ENCODE measurements at places on chromosomes 13 and 19.
A peak's percentile ranks its signal among the peaks of the same experiment; 100 is the strongest.

DNA sequence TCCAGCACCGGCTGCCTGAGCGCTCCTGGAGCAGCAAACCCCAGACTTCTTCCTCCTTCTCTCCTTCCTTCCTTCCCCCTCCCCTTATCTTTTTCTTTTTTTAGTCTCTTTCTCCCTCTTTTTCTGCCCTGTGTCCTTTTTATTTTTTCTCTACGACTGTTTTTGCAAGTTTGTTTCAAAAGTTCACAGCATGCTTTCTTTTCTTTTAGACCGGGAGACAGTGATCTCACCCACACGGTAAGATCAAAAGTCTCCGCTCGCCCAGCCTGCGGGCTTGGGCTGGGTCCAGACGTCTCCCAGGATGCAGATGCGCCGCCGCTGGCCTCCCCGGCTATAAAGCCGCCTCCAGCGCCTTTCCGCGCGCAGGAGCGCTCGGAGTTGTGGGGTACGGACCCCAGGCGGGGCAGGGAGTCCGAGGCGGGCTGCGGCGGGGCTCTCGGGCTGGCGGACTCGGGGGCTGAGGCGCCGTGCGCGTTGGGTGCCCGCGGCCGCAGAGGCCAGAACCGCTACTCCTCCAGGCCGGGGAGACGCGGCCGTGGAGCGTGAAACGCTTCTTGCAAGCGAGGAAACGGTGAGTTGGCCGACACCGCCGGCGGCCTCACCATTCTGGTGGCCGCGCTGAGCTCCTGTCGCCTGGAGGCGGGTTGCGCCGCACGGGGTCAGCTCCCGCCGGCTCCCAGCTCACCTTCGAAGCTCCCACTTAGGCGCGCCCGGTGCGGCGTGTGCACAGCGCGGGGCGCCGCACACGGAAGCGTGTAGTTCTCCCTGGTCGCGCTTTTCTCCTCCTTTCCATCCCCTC, 2.0 kb upstream of the TSHZ3 start:
- DNase-seq = no peak

DNA sequence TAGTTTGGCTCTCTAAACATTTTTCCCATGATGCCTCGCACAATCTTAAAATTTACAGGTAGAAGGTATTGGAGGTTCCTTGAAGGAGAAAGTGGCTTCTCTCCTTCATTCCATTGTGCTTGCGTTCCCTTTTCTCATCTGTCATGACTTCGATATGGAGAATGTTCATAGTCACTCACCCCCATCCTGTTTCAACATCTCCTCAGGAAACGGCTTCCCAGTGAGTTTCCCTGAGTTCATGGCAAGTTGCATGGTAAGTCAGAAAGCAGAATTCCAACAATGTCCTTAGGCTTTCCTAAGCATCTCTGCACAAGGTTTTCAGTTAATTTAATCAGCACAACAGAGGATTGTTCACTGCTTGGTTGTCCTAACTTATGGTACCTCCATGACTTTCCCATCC, 581.8 kb upstream of the SLITRK5 start:
- no peak for DNase-seq

DNA sequence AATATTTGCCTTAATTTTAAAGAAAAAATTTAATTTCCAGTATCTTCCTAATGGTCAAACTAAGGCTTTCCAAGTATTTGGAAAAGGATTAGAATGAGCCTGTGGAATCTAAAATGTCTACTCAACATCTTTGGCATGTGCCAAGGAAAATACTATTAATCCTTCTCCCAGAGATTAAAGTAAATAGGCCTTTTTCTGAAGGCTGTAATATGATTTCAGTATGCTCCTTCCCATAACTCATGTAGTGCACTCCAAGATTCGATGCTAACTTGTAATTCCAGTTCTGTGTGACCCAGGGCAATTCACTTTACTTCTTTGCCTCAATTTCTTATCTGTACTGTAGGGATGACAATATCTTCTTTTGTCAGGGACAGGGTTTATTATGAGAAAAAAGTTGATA, 196.9 kb downstream of the ZIC5 start:
- DNase-seq = no peak

DNA sequence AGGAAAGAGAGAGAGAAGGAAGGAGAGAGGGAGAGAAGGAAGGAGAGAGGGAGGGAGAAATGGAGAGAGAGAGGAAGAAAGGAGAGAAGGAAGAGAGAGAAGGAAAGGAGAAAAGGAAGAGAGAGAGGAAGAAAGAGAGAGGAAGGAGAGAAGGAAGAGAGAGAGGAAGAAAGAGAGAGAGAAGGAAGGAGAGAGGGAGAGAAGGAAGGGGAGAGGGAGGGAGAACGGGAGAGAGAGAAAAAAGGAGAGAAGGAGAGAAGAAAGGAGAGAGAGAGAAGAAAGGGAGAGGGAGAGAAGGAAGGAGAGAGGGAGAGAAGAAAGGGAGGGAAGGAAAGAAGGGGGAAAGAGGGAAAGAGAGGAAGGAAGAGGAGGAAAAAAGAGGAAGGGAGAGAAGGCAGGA, 1070.7 kb downstream of the UQCRFS1 start:
- DNase-seq = no peak

- DNase-seq = peak; percentile 38
Measured at GRCh38 chr19:10228920-10229319, 2.2 kb downstream of the S1PR2 start.

- DNase-seq = peak; percentile 11
Measured at GRCh38 chr19:40314656-40315055, 29.5 kb upstream of the AKT2 start.

DNA sequence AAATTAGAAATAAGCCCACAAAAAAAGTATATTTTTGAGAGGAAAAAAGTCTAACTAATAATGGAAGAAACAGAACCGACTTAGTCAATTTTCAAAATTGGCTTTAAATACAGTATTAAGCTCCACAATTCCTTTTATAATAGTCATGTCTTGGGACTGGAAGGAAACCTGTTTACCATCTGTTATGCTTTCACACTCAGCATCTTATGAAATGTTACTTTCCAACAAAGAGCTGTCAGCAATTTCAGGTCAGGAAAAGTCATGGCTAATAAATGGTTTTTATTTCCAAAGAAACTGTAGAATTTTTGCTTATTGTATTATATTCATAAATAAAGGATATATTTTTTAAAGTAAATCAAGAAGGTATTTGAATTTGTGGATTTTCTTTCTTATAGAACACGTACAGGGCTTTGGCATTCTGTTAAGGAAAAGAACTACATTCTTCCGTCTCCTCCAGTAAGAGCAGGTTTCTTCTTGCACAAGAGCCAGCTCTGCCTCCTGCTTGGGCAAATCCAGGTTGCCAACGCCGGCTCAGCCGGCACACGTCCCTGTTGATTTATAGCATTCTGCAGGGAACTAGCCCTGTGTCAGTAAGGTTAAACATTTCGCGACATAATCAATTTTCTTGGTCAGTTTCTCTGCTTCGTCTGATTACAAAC, 52.9 kb upstream of the GPR12 start:
- no peak for DNase-seq

- peak; percentile 9 for DNase-seq
Measured at GRCh38 chr13:33799950-33800592, 17.9 kb upstream of the RFC3 start.

DNA sequence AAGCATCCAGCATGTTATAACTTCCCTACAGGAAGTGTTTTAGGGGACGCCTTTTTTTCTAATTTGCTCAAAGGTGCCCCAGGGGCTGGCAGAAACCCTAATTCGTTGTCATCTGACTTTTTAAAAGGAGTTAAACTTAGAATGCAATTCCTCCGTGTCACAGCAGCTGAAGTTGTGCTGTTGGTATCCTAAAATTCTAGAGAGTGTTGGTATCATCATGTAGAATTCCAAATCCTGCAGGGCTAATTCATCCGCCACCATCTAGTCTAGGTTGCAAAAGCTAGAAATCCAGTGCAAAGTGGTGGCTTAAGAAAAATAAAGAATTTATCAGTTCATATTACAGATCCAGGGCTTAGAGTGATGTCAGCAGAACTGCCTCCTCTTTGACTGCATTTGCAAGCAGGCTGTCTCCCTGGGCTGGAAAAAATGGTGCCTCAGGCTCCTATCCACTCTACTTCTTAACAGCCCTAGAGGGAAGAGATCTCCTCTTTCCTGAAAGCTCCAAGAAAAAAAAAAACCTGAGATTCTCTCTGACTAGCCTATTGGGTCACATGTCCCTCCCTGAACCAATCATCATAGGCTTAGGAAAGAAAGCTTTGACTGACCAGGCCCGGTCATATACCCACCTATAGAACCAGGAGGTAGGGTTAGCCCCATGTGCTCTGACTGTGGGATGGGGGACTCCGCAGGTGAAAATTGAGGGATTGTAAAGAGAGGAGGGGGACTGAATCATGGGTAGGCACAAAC, 73.0 kb downstream of the MAP4K1 start:
- no peak for DNase-seq

GRCh38 chr19:1213391-1214286, 8.1 kb downstream of the STK11 start:
- DNase-seq = peak; percentile 90

DNA sequence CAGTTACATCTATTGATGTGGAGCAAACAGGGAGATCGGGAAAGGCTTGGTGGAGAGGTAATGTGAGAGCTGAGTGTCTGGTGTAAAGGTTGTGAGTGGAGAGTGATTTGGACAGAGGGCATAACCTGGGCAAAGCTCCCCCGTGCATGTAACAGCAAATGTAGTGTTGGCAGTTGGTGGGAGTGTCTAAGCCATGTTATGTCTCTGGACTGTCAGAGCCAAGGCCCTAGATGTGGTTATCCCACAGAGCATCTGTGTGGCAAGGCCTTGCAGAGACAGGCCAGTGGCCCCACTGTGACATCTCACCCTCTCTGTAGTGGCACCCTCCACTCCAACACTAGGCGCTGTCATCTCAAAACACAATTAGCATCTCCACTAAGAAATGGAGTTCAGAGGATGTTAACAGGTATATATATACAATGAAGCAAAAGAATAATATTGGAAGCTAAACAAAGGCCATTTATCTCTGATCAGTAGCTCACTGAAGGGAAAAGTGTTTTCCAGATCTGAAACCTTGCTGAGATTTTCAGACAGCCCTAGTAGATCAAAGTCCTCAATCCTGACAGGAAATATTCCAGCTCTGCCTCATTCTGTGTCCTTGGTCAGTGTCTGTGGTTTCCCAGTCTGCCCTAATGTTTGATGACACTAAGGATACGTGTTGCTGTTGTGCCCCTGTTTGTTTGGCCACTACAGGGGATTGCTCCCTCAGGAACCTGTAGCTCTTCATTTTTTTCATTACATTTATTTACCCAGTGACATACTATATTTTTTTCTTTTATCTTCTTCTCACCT, 20.2 kb downstream of the POLR1D start:
- no peak for DNase-seq

GRCh38 chr13:76983676-76984075, 8.2 kb upstream of the CLN5 start:
- no peak for DNase-seq

- DNase-seq = peak; percentile 35
Measured at GRCh38 chr19:873084-873483, 13.6 kb downstream of the CFD start.

- DNase-seq = no peak
Measured at GRCh38 chr19:43504426-43505185, at the start of gene PHLDB3. PHLDB3 (minus strand) TSS chr19:43504746; CDS start chr19:43504118, 628 bp downstream.

- no peak for DNase-seq
Measured at GRCh38 chr13:39254601-39255000, 216.3 kb downstream of the NHLRC3 start.

- DNase-seq = no peak
Measured at GRCh38 chr13:65872448-65872847, 1357.7 kb downstream of the PCDH9 start.

DNA sequence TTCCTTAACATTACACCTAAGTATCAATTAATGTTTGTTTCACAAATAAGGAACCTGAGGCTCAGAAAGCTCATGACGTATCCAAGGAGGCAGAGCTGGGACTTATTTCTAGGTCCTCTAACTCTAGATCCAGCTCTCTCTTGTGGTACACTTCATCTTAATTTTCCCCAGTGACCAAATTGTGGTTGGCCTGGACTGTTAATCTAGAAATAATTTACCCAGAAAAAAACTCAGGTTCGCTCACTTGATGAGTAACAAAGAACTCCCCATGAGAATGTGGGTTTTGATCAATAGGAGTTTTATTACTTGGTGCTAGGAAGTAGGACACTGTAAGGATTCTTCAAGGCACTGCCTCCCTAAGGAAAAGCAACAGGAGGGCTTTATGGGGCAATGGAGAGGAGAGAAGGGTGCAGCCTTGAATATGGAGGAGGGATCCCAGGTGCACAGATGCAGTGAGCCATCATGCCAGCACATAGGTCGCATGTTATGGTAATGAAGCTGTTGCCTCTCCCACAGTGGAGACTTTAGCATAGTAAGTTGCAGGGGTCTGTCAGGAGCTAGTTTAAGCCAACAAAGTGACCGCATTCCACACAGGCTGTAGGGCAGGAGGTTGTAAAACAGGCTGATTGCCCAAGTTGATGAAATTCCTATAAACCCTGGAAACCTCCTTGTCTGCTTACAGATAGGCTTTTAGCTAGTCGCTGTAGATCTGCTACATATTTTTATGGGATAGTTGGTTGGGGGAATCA, 14.7 kb downstream of the RAP2A start:
- DNase-seq = no peak

DNA sequence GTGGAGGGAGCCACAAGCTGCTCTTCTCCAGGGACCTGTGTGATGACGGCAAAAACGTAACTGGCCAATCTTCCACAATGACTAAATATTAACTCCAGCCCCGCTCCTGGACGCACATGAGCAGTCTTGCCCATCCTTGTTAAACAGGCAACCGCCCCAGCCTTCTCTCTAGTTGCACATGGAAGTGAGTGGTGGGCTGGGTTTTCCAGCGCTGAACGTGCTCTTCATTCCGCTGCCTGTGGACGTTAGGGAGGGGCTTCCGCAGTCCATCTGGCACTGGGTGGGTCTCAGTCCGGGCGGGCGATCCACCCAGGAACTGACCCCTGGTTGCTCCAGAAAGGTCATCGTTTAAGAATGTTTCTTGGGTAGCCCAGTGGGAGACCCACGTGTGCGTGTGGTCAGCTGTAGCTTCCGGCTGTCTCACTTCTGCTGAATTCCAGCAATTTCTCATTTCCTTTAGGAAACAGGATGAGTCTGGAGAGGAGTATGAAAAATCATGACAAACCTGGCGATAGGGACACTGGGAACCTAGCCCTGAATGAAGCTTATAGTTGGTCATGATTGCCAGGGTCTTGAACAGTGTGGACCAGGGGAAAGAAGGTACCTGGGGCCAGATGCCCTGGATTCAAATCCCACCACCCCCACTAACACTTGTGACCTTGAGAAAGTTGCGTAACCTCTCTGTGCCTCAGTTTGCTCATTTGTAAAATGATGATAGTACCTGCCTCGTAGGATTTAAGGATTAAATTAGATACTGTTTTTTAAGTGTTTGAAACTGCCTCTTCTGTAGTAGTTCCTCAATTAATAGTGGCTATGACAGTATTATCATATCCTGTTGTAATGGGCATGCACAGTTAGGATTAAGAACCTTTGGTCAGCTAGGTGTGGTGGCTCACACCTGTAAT, 92.6 kb downstream of the SIPA1L3 start:
- DNase-seq = no peak

All from inflammatory macrophage treated with lipopolysaccharide for 1 hour (primary cell).